ENCODE measurements at places on chromosomes 4 and X.

GRCh38 chrX:45749375-45749774, 548.7 kb upstream of the DIPK2B start:
- H3K4me1 ChIP-seq = peaks cover 33% of the 10 kb centered on the region
- no peak for DNase-seq
- H3K36me3 ChIP-seq = peaks cover 10% of the 10 kb centered on the region
- no peak overlapping the region for H3K27ac ChIP-seq

GRCh38 chr4:30943356-30943755, 223.2 kb downstream of the PCDH7 start:
- H3K27ac ChIP-seq = no peak overlapping the region
- DNase-seq = no peak
- no peaks in the 10 kb centered on the region for H3K36me3 ChIP-seq
- H3K27me3 ChIP-seq = no peaks in the 10 kb centered on the region

- no peak overlapping the region for H3K4me3 ChIP-seq
- H3K27ac ChIP-seq = no peak overlapping the region
- no peaks in the 10 kb centered on the region for H3K36me3 ChIP-seq
- DNase-seq = no peak
- no peaks in the 10 kb centered on the region for H3K27me3 ChIP-seq
- no peaks in the 10 kb centered on the region for H3K4me1 ChIP-seq
These were observed 236.6 kb upstream of the ANKRD50 start for GRCh38 chr4:124948976-124949597.

DNA sequence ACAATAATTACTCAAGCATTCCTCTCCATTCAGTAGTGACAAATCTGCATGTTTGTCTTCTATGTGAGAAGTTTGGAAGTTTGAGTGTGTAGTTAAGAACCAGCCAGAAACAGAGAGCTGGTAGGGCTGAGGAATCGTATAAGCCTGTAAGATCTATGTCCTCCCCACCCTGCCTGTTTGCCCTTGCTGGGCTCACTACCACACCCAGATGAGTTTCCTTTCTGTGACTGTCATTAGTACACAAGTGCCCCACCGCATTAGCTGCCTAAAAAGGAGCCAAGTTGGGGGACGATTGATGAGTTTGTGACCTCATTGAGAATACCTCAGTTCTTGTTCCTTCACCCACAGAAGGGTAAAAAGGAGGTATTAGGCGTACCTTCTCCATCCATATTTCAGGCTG, 28.3 kb downstream of the DOCK11 start:
- DNase-seq = no peak
- H3K36me3 ChIP-seq = no peaks in the 10 kb centered on the region
- H3K27ac ChIP-seq = no peak overlapping the region
- H3K4me3 ChIP-seq = no peak overlapping the region
- H3K4me1 ChIP-seq = no peaks in the 10 kb centered on the region
- H3K27me3 ChIP-seq = no peaks in the 10 kb centered on the region

- H3K4me1 ChIP-seq = no peaks in the 10 kb centered on the region
- no peak for DNase-seq
- no peak overlapping the region for H3K27ac ChIP-seq
- no peaks in the 10 kb centered on the region for H3K27me3 ChIP-seq
- H3K36me3 ChIP-seq = no peaks in the 10 kb centered on the region
- H3K4me3 ChIP-seq = no peak overlapping the region
These were observed 469.0 kb downstream of the IDS start for GRCh38 chrX:149036086-149036485.

DNA sequence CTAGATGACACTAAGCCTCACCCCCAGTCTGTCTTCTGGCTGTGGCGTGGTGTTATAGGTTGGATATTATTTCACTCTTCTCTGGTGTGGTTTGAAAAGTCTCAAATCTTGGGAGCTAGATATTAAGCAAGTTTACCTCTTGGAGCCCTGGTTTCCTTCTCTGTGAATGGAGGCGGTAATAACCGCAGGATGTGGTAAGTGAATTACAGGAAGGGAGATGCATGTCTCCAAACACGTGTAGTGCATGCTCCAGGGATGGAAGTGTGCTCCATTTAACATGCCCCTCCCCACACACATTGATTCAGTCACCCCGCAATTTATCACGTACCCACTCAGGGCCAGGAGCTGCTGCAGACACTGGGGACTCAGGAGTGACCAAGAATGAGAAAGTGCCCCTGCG, 4.9 kb downstream of the ZNF275 start:
- no peaks in the 10 kb centered on the region for H3K4me1 ChIP-seq
- no peak overlapping the region for H3K27ac ChIP-seq
- DNase-seq = no peak
- no peaks in the 10 kb centered on the region for H3K27me3 ChIP-seq
- no peak overlapping the region for H3K4me3 ChIP-seq

GRCh38 chrX:148499638-148500422, 587 bp upstream of the AFF2 start:
- no peak for DNase-seq
- no peak overlapping the region for H3K27ac ChIP-seq
- peaks cover 2% of the 10 kb centered on the region for H3K4me1 ChIP-seq
- peaks cover 23% of the 10 kb centered on the region for H3K27me3 ChIP-seq
- no peak overlapping the region for H3K4me3 ChIP-seq

DNA sequence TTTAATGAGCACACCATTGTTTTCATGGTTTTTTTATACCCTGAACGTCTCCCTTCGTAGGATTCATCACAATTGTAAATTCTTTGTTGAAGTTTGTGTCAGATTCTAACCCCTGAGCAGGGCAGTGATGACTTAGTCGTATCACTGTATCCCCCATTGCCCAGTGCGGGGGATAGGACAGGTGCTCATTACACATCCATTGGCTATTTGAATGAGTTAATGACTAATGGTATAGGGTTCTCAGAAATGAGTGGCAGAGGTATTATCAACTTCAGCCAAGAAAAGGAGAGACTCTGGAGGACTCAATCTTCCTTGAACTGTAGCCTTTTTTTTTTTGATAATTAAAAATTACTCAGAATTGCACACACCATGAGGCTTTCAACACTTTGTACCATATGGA, 64.6 kb downstream of the SYNPO2 start:
- no peak overlapping the region for H3K27ac ChIP-seq
- no peaks in the 10 kb centered on the region for H3K4me1 ChIP-seq
- no peaks in the 10 kb centered on the region for H3K27me3 ChIP-seq
- no peaks in the 10 kb centered on the region for H3K36me3 ChIP-seq
- no peak overlapping the region for H3K4me3 ChIP-seq
- DNase-seq = no peak

DNA sequence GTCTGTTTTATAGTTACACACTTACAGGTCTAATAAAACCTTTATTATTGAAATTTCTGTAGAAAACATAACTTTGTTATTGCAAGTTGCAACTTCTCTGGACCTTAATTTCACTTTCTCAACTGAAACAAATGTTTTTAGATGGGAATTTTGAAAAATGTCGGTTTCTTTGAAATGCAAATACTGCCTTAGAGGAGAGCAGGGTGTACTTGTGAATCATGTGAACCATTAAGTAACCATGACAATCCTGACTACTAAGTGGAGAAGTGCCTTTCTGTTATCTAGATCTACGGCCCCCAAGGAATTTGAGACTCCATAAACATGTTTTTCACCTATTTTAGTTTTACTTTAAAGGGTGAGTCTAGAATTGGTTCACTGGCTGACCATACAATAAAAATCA, 8.5 kb upstream of the ARMCX2 start:
- H3K4me1 ChIP-seq = no peaks in the 10 kb centered on the region
- no peak overlapping the region for H3K4me3 ChIP-seq
- H3K36me3 ChIP-seq = no peaks in the 10 kb centered on the region
- no peak overlapping the region for H3K27ac ChIP-seq
- no peak for DNase-seq
- H3K27me3 ChIP-seq = peaks cover 10% of the 10 kb centered on the region

DNA sequence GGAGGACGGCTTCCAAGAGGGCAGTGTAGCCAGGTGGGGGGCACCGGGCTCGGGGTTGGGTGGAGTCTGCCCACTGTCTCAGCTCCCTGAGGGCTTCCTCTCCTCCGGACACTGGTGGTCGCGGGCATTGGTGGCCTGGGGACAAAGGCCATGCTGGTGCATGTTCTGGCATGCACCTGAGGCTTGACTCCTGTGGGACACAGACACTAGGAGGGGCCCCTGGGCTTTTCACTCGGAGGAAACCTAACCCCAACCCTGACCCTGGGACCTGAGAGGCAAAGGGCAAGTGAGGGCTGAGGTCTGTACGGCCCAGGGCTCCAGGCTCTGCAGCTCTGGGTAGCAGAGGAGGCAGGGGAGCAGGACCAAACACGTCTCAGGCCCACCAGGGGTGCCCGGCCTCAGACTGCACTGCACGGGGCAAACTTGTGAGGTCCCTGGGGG, 22.3 kb upstream of the FGFR3 start:
- peaks cover 7% of the 10 kb centered on the region for H3K4me1 ChIP-seq
- H3K4me3 ChIP-seq = no peak overlapping the region
- no peaks in the 10 kb centered on the region for H3K27me3 ChIP-seq

DNA sequence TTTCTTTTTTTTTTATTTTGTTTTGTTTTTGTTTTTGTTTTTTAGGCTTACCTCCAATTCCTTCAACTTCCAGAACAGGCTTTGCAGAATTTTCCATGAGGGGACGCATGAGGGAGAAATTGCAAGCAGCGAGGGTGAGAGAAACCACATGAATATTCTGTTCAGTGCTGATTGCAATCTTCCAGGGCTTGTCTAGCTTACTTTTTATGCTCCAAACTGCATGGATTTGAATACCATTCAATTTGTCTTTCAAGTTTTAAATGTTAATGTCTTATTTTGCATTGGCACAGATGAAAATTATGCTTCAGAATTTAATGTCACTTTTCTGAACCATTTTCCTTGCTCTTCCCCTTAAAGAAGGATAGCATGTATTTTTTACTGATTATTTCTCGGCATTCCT, 32.7 kb downstream of the CC2D2A start:
- no peak overlapping the region for H3K27ac ChIP-seq
- no peaks in the 10 kb centered on the region for H3K36me3 ChIP-seq
- H3K4me3 ChIP-seq = no peak overlapping the region
- no peaks in the 10 kb centered on the region for H3K4me1 ChIP-seq
- no peaks in the 10 kb centered on the region for H3K27me3 ChIP-seq

DNA sequence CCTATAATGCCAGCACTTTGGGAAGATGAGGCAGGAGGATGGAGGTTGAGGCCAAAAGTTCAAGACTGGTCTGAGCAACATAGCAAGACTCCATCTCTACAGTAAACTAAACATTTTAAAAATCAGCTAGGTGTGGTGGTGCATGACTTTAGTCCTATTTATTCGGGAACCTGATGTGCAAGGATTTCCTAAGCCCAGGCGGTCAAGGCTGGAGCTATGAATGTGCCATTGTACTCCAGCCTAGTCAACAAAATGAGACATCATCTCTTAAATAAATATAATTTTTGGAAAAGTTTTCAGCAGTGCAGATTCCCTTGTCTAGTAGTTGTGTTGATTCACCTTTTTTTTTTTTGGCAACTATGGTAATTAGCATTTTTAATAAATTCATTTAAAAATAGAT, 928.7 kb upstream of the PRKX start:
- no peaks in the 10 kb centered on the region for H3K27me3 ChIP-seq
- H3K4me3 ChIP-seq = no peak overlapping the region
- no peak for DNase-seq
- H3K36me3 ChIP-seq = no peaks in the 10 kb centered on the region

- no peaks in the 10 kb centered on the region for H3K27me3 ChIP-seq
- H3K4me3 ChIP-seq = no peak overlapping the region
- no peak overlapping the region for H3K27ac ChIP-seq
- no peaks in the 10 kb centered on the region for H3K4me1 ChIP-seq
These were observed 851 bp upstream of the RIPPLY1 start for GRCh38 chrX:106903856-106904528.

- H3K36me3 ChIP-seq = no peaks in the 10 kb centered on the region
- DNase-seq = no peak
- H3K4me1 ChIP-seq = no peaks in the 10 kb centered on the region
- no peaks in the 10 kb centered on the region for H3K27me3 ChIP-seq
- H3K27ac ChIP-seq = no peak overlapping the region
These were observed 154.5 kb downstream of the MSN start for GRCh38 chrX:65821721-65822496.

GRCh38 chrX:114580336-114580735, 3.5 kb upstream of the HTR2C start:
- H3K36me3 ChIP-seq = no peaks in the 10 kb centered on the region
- H3K27me3 ChIP-seq = peaks cover 7% of the 10 kb centered on the region
- no peak overlapping the region for H3K27ac ChIP-seq
- no peak overlapping the region for H3K4me3 ChIP-seq

- H3K27ac ChIP-seq = no peak overlapping the region
- no peaks in the 10 kb centered on the region for H3K4me1 ChIP-seq
- H3K27me3 ChIP-seq = no peaks in the 10 kb centered on the region
- no peak for DNase-seq
- no peaks in the 10 kb centered on the region for H3K36me3 ChIP-seq
These were observed 91.3 kb downstream of the RASGEF1B start for GRCh38 chr4:81380437-81380836.

Measured in Panc1 (cell line).